ENCODE measurements at places on chromosomes 5 and 9.
A peak's percentile ranks its signal among the peaks of the same experiment; 100 is the strongest.

DNA sequence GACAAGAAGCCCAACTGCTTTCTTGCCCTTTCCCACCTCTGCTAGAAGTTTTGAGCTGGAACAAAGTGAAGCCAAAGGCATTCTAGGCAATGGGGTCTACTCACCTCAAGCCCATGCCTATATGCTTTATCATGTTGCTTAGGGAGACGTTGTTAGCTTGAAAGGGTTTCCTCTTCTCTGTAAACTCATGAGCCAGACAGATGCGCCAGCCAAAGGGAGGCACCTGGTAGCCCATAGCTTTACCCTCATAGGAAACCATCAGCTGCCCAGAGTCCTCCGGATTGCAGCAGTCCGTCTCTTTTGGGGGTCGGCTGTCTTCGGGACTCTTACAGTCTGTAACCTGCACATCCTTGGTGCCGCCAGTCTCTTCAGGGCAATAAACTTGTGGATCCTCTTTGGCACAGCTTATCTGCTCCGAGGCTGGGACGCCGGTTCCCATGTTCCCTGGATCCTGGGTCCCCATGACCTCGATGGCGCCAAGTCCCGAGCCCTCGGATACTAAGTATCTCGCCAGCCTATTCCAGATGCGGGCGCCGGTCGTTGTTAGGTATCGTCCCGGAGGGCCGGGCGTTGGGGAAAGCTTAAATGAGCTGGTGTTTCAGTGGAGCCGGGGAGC lies 678 bp downstream of the GBA2 start:
- DNase-seq, result no peak

DNA sequence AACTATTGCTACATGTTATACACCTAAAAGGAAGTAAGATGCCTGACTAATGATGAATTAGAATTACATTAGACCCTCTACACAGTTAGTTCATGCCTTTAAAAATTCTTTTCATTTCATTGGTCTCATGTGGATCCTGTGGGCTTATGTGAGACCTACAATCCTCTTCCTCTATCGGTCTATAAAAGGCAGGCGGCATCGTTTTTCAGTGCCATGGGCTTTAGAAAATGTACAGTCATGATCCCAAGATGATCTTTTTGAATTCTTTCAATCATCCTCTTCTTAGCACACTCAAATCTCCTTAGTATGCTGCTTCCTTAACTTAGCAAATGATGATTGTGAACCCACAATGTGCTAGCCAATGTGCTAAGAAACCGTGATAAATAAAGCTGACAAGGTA lies 193.9 kb downstream of the ZNF608 start:
- DNase-seq, result no peak

DNA sequence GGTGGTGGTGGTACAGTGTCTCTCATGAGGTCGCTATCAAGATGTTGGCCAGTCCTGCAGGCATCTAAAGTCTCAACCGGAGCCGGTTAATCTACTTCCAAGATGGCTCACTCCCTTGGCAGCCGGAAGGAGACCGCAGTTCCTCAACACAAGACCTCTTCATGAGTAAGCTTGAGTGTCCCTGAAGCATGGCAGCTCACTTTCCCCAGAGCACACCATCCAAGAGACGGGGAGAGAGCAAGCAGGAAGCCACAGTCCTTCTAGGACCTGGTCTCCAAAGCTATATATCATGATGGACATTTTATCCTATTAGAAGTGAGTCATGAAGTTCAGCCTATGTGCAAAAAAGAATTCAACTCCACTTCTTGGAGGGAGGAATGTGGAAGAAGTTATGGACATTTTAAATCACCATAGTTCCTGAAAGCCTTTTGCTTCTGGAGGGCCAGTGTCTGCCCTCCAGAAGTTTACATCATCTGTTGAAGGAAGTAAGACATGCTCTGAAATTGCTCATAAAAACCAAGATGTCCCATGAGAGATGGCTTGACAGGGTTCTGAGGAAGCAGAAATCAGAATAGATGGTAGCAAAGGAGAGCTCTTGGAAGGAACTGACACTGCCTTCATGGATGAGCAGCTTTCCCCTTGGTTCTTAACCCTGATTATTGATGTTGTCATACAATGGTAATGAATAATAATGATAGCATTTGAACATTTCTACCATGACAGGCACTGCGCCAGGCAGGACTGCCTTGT lies 21.3 kb downstream of the GALNT10 start:
- DNase-seq, result no peak

GRCh38 chr5:39121315-39121714 lies 47.1 kb upstream of the RICTOR start:
- no peak for DNase-seq

DNA sequence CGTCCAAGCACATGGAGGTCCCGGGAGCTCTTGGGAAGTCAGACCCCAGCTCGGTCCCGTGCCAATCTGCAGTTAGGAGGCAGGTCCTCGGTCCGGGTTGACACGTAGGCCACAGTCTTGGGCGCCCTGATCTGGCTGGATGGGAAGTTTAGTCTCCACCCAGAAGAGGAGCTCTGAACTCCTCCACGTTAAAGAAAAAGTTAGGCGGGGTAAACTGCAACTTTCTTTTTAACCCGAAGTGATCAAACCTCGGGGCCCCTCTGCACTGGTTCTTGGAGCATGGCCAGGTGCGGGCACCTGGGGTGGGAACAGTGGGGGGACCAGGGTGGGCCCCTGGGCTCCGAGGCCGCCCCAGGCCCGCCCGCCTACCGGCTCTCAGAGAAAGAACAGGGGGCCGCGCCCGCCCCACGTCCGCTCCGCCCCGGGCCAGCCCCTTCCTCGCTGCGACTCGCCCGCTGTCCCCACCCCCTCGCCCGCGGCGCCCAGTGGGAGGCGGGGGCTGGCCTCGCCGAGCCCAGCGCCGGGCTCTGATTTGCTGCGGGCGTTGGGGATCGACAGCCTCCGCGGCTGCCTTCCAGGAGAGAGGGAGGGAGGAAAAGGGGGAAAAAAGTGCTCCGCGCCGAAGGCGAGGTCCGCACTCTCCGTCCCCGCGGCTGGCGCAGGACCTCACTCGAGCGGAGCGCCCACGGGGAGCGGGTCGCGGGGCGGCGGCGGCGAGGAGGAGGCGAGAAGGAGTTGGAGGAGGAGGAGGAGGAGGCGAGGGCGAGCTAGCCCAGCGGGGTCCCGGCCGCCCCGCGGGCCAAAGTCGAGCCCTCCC lies at the start of gene COL5A1:
Gene COL5A1 (plus strand): TSS at position 631 of the 817 bp plus-strand sequence. CDS start 385 bp downstream, outside the sequence.
- DNase-seq, result peak; percentile 15

- no peak for DNase-seq
Measured at GRCh38 chr5:135039271-135040033, 5.4 kb upstream of the PITX1 start.

- no peak for DNase-seq
Measured at GRCh38 chr9:93292288-93292615, 108.3 kb downstream of the WNK2 start.

GRCh38 chr5:169181814-169182213 lies 119.1 kb downstream of the SLIT3 start:
- DNase-seq, result no peak

DNA sequence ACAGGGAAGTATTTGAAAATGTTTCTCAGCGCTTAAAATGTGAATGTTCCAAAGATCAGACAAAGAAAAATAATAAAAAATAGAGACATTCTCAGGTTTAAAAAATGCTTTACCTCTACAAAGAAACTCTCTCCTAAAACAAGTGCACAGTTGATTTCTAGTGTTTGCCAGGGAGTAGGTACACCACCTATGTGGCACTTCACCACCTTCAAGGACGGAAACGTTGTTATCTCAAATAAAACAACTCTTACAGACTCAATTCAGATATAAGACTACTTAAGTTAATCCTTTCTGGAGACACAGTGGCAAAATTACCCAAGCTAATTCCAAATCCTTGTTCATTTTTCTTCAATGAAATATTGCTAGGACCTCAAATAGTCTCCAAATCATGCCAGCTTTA lies 286.4 kb upstream of the ISL1 start:
- no peak for DNase-seq

DNA sequence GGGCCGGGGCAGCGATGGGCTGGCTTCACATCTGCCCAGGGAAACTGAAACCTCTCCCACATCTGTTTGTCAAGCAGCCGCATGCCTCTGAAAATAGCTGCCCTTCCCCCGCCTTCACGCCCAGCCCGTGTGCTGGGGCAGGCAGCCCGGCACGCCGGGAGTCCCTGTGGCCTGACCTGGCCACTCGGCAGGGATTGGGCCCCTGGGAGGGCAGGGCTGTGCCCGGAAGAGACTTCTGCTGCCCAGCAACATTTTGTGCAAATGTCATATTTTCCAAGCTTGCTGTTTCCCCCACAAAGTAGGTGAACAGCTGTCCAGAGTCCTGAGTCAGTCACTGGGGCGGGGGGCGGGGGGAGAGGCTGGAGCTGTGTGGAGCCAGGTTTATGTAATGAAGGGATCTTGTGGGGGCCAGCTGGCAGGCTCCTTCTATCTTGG lies 8.2 kb downstream of the COL27A1 start:
- no peak for DNase-seq

DNA sequence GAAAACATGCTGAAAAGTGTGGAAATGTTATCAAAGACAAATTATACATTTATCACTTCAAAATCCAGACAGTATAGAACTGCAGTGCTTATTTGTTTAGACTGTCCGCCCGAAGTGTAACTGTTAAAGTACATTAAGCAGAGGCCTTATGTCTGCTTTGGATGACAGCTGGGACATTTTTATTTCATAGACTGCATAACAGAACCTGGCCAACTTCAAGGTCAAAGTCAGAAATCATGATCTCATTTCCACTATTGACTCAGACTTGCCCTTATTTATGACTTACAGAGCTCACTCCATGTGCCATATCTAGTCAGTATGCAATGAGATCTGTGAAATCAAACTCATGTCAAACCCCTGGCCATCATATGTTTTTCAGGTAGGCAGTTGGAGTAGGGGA lies 87.7 kb downstream of the RAB3C start:
- DNase-seq, result no peak

GRCh38 chr5:15692706-15693381 lies 192.9 kb downstream of the FBXL7 start:
- no peak for DNase-seq

DNA sequence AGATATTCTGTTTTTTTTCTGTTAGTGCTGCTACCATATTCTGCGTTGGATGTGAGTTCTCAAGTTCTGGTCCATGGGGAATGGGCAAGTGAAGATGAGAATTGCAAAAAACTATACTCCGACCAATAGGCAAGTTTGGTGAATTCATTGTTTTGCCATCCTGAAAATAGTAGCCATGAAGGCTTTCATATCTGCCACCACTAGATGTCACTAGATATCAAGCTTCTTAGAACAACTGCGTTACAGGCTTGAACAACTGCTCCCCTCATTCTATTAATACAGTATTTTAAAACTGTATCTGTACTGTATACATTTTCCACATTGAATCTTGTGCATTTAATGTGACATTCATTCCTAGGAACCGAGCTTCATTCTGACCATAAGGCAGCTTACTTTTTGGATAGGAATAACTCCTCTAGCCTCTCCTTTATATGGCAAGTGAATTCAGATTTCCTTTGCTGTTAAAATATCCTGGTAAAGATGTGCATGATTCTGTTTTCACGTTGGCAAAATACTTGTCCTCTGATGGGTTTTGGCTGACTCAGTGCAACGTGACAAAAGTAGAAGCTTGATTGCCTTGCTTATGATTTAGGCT lies 163.6 kb downstream of the SREK1 start:
- DNase-seq, result no peak

GRCh38 chr9:123399803-123400378 lies 43.9 kb downstream of the CRB2 start:
- DNase-seq, result no peak

- no peak for DNase-seq
Measured at GRCh38 chr9:123697686-123698085, 232.2 kb downstream of the DENND1A start.

DNA sequence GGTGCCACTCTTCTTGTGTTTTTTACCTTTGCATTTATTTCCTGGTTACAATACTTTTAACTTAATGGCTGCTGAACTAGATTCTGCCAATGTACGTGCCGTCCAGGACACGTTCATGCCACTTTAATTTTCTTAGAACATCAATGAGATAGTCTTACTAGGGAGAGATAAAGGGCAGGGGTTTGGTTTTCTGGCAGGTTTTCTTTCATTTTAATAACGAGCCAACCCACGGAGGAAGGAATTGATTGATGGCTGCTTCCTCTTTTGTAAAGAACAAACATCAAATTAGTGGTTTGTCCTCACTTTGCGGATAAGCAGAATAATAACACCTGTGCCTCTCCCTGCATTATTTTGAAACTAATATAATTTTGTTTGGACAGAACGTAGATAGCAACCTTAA lies 135.7 kb downstream of the DOCK8 start:
- no peak for DNase-seq

- no peak for DNase-seq
Measured at GRCh38 chr9:91839926-91840465, 110.0 kb downstream of the ROR2 start.

DNA sequence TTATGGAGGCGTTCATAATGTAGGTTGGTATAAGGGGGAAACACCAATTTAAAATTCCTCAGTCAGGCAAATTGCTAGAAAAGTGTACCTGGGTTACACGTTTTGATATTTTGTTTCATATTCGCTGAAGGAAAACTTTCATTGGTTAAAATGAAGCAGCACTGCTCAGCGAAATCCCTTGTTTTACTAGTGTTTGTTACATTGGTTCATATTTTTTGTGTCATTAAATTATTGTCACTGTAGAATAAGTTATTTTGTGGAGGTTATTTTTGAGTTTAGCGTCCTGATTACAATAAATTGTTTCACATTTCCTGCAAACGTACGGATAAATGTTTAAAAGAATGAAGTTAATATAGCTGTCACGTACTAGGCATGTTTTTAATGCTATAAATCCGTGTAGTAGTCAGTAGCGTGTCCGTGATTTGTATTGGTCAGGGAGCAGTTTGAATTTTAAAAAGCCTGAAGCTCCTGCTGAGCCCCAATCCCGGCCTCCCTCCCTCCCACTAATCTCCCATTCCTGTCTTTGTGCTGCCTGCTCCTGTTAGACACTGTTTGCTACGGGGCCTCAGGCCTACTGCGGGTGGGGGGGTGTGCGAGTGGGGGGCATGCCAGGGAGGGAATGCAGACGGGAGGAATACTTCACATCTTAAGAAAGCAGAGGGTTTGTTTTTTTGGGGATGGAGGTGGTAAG lies 2.0 kb downstream of the NIPBL start:
- no peak for DNase-seq

- DNase-seq, result no peak
Measured at GRCh38 chr9:137785704-137786161, 91.8 kb upstream of the CACNA1B start.
